ENCODE measurements at places on chromosomes 2 and 18.
A peak's percentile ranks its signal among the peaks of the same experiment; 100 is the strongest.

DNA sequence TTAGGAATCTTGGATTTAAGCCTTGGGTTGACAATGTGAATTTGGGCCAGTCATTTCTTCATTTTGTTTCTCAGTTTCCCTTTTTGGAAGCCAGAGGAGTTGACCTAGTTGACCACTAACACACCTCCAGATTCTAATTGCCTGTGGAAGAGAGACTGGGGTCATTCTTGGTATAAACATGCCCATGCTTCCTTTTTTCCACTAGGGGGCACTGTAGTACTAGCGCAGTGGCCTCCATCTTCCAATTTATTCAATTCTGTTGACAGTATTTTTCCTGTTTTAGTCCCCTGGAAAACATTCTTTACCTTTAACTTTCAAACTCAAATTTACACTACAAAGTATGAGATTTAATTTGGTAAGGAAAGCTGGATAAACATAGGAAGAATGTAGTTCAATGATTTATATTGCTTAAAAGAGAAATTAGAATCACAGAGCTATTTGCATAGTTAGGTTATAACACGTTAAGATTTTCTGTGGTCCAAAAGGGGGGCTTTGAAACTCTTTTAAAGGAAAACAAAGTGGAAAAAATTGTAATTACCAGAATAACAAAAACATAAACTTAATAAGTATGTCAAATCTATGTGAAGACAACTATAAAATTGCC lies 57.5 kb upstream of the AGPS start:
- DNase-seq, result no peak

DNA sequence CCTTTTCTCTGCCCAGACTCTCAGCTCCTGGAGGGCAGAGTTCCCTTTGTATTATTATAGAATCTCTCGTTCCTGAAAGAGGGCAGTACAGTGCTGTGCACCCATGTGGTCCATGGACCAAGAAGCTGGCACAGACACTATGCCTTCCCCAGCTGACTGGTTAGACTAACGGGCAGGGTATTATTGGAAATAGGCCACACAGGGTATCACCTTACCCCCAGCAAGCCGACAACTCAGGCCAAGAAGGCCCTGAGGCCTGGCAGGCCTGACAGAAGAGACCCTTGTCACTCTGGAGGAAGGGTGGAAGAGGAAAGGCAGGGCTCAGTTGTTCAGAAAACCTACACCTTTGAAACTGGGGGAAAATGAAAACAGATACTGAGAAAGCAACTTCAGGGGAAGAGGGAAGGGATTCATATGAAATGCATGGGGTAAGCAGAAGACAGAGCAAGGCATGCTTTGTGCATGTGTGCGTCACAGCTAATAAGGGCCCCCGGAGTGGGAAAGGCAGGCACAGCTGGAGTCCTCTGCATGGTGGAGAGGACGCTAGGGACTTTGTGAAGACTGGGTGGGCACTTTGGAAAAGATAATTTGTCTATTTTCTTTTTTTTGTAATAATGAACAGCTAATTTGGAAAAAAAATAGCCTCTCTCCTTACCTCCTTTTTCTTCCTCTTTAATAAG lies 476.8 kb upstream of the CELF4 start:
- no peak for DNase-seq

- DNase-seq, result no peak
Observed at GRCh38 chr2:168645696-168646338, 156.6 kb upstream of the NOSTRIN start.

- no peak for DNase-seq
Observed at GRCh38 chr2:85095094-85095493, 38.1 kb upstream of the TCF7L1 start.

GRCh38 chr2:111897924-111898702 lies at the start of gene MERTK:
Gene MERTK (plus strand): TSS chr2:111898607. CDS start chr2:111898736, 129 bp downstream.
- peak; percentile 62 for DNase-seq

- DNase-seq, result no peak
Observed at GRCh38 chr18:58603375-58604067, 25.4 kb downstream of the ALPK2 start.

- DNase-seq, result no peak
Observed at GRCh38 chr18:34033968-34034367, 190.7 kb downstream of the NOL4 start.

DNA sequence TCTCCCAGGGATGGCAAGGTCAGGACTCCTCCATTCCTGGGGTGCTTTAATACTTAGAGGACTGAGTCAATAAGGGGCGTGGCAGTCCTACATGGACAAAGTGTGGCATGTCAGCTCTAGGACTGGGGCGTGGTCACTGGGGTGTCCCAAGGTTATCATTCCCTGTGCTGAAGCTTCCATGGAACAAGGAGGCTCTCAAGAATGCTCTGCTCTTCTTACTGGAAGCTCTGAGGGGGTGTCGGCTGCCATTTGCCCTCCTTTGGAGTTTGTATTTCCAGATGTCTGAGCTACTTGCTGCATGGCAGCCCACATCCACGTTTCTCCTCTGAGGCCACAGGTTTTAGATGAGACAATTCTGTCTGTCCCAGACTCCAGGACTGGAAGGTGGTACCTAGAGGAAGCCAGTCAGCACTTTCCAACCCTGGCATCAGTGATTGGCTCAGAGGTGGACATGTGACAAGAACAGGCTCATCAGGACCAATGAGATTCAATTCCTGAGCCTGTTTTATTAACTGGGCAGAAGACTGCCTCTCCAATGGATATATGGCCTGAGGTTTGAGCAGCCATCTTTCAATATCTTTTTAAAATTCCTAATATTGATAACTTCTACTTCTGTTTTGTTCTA lies 128.9 kb upstream of the ARL4C start:
- no peak for DNase-seq

- DNase-seq, result no peak
Observed at GRCh38 chr18:49846361-49846662, 33.0 kb upstream of the ACAA2 start.

- no peak for DNase-seq
Observed at GRCh38 chr18:2992995-2993877, 19.7 kb downstream of the LPIN2 start.

DNA sequence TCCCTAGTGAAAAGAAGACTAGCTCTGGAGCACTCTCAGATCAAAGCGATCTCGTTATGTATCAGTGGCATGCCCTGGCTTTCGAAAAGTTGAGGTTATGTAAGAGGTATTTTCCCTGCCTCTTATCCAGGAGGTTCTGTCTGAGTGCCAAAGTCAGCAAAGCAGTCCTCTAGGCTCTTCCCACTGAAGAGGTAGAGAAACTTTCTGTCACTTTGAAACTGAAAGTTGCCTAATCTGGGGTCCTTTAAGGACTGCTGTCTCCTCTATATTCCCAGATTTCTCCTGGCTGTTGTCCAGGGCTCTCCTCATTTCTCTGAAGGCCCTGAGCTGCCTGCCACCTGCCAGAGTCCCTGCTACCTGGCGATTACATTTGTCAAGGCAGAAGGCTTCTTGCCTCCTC lies 96.3 kb downstream of the B3GNT2 start:
- DNase-seq, result no peak

DNA sequence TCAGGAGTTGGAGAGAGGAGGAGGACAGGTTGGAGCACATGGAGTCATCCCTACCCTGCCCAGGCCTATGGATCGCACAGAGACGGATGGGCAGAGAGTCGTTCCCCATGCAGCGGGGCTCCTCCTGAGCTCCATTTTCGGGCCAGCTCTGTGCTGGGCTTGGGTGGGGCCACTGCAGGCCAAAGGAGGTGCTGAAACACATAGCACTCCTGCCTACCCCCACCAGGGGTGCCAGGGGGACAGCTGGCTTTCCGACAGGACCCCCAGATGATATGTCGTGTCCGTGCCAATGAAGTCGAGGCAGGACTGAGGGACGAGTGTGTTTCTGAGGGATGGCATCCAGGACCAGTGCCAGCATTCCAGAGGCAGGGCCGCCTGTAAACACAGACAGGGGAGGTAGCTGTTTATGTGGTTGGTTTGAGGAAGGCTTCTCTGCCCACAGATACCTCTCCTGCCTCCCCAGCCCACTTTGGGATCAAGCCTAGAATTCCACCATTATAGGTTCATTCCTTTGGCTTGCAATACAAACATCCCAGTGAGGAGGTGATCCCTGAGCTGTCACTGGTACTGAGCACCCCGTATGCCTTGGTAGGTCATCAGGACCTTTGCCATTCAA lies 116.6 kb downstream of the GLI2 start:
- no peak for DNase-seq

GRCh38 chr2:196431076-196431475 lies 208.4 kb upstream of the CCDC150 start:
- DNase-seq, result no peak
